Neural crest cell (in vitro differentiated cells): ENCODE measurements at places on chromosomes 3 and 15. TPM values are rescaled to one million over a fixed set of nuclear protein-coding genes. Genes with fewer than 3 reads are reported as not detected.

Gene CFAP100
- 1.1 and 1.7 TPM in 2 replicates for total RNA-seq

Gene CASR
- not detected in 2 replicates for total RNA-seq

Gene ATP13A5
- not detected in 2 replicates for total RNA-seq

Gene HES1
- 32.6 and 36.2 TPM in 2 replicates for total RNA-seq

Gene SLC35G2
- 5.8 and 6.0 TPM in 2 replicates for total RNA-seq

Gene AZI2
- 61.0 and 65.4 TPM in 2 replicates for total RNA-seq

Gene XYLB
- 10.1 and 12.0 TPM in 2 replicates for total RNA-seq

Gene SH2D7
- total RNA-seq: not detected in 2 replicates

Gene CNTN6
- total RNA-seq: 0.48 and 0.82 TPM in 2 replicates

Gene THPO
- total RNA-seq: 0.55 and 0.98 TPM in 2 replicates

Gene PLCH1
- 21.4 and 22.4 TPM in 2 replicates for total RNA-seq

Gene LRRK1
- 1.7 and 2.5 TPM in 2 replicates for total RNA-seq

Gene GABRR3
- not detected in 2 replicates for total RNA-seq

Gene MKRN3
- total RNA-seq: 3.0 and 3.8 TPM in 2 replicates

Gene IL17RD
- 51.9 and 52.1 TPM in 2 replicates for total RNA-seq

Gene PLAAT1
- 3.0 and 4.0 TPM in 2 replicates for total RNA-seq

Gene GMNC
- not detected in 2 replicates for total RNA-seq

Gene ATP6V1A
- total RNA-seq: 55.3 and 58.1 TPM in 2 replicates

Gene ZKSCAN7
- total RNA-seq: 17.3 and 21.0 TPM in 2 replicates

Gene ATOSA
- total RNA-seq: 14.9 and 15.8 TPM in 2 replicates

Gene CCDC32
- total RNA-seq: 19.2 and 19.9 TPM in 2 replicates

Gene PIGZ
- total RNA-seq: 1.9 TPM in 2 replicates

Gene TEX264
- 20.8 and 23.2 TPM in 2 replicates for total RNA-seq

Gene SLC28A2
- not detected in 2 replicates for total RNA-seq

Gene ERC2
- 12.2 and 13.5 TPM in 2 replicates for total RNA-seq
